ENCODE measurements at places on chromosomes 2 and 18.
A peak's percentile ranks its signal among the peaks of the same experiment; 100 is the strongest.

DNA sequence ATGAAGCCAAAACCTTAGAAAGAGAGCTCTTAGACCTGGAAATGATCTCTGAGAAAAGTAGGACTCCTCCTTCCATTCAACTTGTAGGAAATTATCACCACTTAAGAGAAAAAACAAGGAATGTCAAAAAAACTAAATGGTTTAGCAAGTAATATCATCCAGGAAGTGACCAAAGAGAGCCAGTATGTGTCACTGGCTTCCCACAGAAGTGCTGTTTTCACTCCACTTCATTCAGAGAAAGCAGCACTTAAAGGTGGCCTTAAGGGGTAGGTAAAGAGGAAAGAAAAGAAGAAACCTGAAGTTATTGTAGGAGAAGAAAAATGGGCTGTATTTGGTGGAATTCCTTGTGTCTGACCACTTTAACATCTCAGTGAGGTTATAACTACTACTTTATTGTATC lies 414.4 kb upstream of the ETAA1 start:
- no peak for DNase-seq

DNA sequence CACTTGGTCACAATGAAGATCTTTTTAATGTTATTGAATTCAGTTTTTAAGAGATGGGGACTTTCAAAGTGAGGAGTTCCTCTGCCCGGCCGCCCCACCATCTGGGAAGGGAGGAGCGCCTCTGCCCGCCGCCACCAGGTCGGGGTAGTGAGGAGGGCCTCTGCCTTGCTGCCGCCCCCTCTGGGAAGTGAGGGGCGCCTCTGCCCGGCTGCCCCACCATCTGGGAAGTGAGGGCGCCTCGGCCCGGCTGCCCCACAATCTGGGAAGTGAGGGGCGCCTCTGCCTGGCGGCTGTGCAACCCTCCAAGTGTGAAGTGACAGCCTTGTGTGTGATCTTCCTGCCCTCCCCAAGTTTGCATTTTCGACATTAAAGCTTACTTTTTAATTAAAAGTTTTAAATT lies 899.3 kb downstream of the TRIB2 start:
- no peak for DNase-seq

GRCh38 chr18:48771641-48772375 lies 179.0 kb downstream of the SMAD7 start:
- peak; percentile 35 for DNase-seq

GRCh38 chr2:31239593-31240177 lies 5.7 kb downstream of the EHD3 start:
- no peak for DNase-seq

DNA sequence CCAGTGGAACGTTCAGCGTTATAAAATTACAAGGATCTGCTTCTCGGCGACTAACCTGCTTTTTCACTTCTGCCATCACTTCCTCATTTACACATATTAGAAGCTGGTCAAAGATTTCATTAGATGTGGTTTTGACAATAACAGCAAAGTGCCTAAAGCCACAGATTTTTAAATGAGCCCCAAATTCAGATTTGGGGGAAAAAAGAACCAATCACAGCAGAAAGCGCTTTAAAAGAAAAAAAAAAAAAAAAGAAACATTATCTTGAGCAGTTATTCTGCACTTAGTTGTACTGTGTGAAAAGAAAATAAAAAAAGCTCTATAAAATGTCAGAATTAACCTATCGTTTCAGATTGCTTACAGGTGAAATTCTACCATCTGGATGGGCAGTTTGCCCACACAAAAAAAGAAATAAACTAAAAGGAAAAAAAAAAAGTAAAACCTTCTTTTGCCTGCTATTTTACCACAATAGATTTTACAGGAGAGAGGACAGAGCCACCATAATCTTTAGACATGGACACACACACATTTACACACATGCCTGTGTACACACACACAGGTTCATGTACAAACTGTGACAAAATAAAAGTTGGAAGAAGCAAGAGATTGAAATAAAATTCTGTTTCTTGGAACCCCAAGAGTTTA lies 167.2 kb downstream of the TCF4 start:
- peak; percentile 27 for DNase-seq

- DNase-seq = no peak
Observed at GRCh38 chr2:236658974-236659757, 89.5 kb downstream of the ACKR3 start.

GRCh38 chr18:7617738-7618422 lies 50.8 kb downstream of the PTPRM start:
- no peak for DNase-seq

- no peak for DNase-seq
Observed at GRCh38 chr18:50161597-50162205, 33.2 kb downstream of the MYO5B start.

GRCh38 chr2:113842919-113843736 lies 46.8 kb upstream of the ACTR3 start:
- no peak for DNase-seq

DNA sequence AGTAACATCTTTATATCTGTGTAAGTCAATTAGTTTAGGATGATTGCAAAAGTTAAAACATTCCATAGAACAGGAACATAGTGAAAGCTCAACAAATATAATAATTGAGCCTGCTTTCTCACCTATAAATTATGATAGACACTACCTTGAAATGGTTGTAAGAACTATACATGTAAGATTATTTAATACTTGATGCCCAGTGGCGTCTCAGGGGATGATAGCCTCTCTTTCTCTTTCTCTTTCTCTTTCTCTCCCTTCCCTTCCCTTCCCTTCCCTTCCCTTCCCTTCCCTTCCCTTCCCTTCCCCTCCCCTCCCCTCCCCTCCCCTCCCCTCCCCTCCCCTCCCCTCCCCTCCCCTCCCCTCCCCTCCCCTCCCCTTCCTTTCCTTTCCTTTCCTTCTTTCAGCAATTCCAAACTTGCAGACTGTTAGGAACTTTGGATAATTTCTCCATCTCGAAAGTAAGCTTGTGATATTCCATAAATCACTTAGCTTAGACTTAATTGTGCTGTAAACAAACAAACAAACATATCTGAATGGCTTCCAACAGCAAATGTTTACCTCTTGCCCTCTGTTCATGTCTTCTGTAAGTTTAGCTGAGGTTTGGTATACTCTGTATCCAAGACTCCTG lies 1102.7 kb downstream of the TSN start:
- DNase-seq = no peak

GRCh38 chr2:128435576-128436478 lies 117.2 kb upstream of the HS6ST1 start:
- DNase-seq = no peak

DNA sequence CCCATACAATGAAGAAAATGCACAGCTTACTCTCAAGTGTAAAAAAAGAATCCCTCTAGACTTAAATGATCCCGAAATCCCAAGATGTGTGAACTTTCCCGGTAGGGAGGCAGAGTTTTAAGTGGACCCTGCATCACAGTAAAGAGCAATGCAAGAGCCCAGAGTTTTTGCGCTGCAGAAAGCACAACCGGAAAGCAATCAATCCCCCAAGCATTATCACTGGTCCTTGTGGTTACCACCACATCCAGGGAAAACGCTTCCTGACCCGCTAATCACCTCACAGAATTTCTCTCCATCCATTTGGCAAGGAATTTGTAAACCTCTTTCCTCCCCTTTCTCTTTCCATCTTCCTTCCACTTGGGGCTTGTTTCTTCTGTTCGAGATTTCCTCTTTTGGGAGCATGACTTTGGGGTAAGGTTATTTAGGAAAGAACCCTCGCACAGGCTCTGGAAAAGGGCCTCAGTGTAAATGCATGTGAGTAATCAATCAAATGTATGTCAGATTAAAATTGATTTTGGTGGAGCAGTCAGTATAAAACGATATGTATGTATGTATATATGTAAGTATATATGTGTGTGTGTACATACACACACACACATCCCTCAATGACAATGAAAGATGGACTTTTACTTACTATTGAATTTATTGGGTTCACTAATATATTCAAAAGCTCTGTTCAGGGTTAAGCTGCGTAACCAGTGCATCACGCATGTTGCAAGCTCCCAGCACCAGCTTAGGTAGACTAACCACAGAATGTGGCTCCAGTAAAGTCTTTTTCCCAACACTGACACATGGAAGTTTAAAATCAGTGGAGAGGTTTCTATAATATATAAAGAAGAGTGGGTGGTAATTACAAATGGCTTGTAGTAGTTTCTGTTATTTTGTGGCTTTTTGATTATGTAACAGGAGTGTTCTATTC lies 1.6 kb downstream of the PLCL1 start:
- DNase-seq = no peak

GRCh38 chr18:2758309-2758708 lies 88.5 kb upstream of the EMILIN2 start:
- no peak for DNase-seq

DNA sequence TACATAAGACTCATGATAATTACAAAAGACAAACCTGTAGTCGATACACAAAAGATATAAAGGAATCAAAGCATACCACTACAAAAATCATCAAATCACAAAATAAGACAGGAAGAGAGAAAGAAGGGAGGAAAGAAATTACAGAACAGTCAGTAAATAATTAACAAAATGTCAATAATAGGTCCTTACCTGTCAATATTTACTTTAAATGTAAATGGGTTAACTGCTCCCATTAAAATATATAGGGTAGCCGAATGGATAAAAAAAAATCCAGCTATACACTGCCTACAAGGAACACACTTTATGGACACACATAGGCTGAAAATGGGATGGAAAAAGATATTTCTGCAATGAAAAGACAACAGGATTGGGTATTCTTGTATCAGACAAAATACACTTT lies 163.7 kb downstream of the PIEZO2 start:
- DNase-seq = no peak

DNA sequence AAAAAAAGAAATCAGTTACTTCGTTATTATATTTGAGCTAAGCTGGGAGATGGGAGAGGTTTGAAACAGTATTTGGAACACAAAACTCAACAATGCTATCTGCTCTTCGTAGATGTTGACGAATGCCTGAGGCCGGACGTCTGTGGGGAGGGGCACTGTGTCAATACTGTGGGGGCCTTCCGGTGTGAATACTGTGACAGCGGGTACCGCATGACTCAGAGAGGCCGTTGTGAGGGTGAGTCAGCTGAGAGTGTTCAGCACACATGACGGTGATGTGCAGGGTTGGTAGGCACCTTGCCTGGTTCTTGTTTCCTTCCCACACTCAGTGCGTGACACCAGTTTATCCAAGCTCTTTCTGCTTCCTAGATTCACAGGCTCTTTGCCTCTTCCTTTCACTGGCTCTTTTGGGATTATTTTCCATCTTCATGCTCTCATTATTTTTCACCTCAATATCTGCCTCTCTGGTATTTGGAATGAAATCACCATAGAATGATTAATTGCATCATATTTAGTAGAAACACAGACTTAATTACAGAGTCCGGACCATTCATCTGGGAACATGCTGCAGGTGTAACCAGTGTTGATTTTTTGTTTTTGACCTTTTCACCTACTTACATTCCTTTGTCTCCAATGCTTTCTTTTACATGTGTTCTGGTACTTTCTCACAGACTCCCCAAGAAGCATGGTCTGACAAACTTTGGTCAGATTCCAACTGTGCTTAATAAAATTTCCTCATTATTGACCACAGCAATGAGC lies 200.6 kb upstream of the RASGRP3 start:
- DNase-seq = no peak

GRCh38 chr2:105917688-105918087 lies 173.0 kb downstream of the NCK2 start:
- DNase-seq = no peak

GRCh38 chr2:234814374-234814773 lies 137.4 kb upstream of the SH3BP4 start:
- no peak for DNase-seq

DNA sequence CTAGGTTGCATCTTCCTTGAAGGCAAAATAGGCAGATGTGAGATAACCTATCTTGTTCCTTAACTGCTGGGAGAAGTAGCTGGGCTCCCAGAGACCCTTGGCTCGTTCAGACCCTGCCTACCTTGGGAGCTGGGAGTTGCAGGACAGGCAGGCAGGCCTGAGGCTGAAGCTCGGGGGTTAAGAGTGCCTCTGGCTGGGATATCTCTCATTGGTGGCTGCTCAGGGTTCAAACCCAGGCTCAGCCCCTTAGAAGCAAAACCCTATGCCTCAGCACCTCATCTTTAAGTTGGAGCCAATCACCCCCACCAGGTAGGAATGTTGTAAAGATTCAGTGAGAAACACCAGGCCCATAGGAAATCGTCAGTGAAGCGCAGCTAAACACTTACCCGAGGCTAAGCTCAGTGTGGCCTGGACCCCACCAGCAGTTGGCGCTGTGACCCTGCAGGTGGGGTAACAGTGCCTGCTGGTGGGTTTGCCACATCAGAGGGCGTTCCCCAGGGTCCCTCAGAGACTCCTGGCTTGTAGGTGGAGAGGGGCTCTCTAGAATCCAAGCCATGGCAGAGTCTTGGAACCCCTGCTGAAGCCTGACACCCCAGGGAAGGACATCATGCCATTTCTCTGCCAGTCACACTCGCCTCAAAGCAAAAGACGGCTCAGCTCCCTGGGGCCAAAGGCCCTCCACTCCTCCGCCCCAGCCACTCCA lies 54.6 kb upstream of the GPR17 start:
- peak; percentile 75 for DNase-seq

DNA sequence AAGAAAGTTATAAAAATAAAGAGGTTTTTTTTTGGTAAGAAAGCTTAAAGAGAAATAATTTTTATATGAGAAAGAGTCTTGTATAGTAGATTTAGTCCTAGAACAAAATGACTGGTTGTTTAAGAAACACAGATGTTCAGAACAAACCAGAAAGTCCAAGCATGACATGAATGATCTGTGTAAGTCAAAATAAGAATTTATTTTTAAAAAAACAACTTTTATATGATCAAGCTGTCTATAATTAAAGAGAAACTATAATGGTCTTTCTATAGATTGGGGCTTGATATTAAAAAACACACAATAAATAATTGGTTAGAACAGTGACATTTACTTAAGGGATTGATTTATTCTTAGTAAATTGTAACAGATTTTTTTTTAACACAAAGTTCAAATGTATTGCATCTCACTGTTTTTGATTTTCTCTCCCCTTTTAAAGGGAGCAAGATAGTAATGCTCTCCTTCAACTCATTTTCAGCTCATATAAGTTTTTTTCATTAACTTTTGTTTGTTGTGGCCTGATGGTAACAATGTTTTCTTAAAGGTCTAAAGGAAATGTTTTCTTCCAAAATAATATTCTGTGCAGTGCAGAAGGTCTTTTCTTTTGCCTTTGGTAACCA lies 1256.8 kb downstream of the LRP1B start:
- no peak for DNase-seq

DNA sequence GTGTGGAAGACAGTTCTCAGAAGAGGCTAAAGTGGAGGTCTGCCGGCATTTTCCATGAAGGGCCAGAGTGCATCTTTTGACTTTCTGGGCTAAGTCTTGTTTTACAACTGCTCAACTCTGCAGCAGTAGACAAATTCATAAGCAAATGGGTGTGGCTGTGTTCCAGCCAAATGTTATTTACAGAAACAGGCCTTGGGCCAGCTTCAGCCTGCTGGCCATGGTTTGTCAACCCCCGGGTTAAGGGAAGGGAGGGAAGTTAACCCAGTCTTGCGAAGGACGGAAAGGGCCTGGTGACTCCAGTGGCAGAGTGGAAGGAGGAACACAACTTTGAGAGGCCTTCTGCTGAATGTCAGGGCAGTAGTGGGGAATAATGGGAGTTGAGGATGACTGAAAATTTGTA lies 34.3 kb upstream of the NCKAP5 start:
- no peak for DNase-seq

- DNase-seq = peak; percentile 15
Observed at GRCh38 chr2:95023222-95023597, 2.3 kb upstream of the MAL start.

- peak; percentile 4 for DNase-seq
Observed at GRCh38 chr2:65974067-65974723, 460.7 kb upstream of the MEIS1 start.
